ENCODE measurements at places on chromosomes 5 and 9. TPM values are rescaled to one million over a fixed set of nuclear protein-coding genes. Genes with fewer than 3 reads are reported as not detected.

Gene STPG3
- 0.71 TPM for polyA plus RNA-seq

Gene PCDHA2
- polyA plus RNA-seq: 0.46 TPM

Gene HAPLN1
- 3.3 TPM for polyA plus RNA-seq

Gene SOHLH1
- not detected for polyA plus RNA-seq

Gene CCNH
- polyA plus RNA-seq: 59.2 TPM

Gene PHYHD1
- polyA plus RNA-seq: 38.5 TPM

Gene IFNA13
- not detected for polyA plus RNA-seq

Gene SLC25A2
- polyA plus RNA-seq: 0.23 TPM

Gene GDNF
- polyA plus RNA-seq: 0.06 TPM

Gene FCN2
- not detected for polyA plus RNA-seq

Gene ANKRD18A
- 2.5 TPM for polyA plus RNA-seq

Gene DOCK8
- 5.9 TPM for polyA plus RNA-seq

Gene RIGI
- polyA plus RNA-seq: 11.2 TPM

Gene FAM114A2
- polyA plus RNA-seq: 35.6 TPM

Gene MLANA
- 1.5 TPM for polyA plus RNA-seq

Gene C9orf50
- 0.49 TPM for polyA plus RNA-seq

Gene INSL4
- polyA plus RNA-seq: not detected

Gene KIAA1958
- polyA plus RNA-seq: 15.6 TPM

Gene CDKN2A
- not detected for polyA plus RNA-seq

Gene UHRF2
- polyA plus RNA-seq: 70.5 TPM

Gene BNC2
- polyA plus RNA-seq: 12.9 TPM

Gene CMBL
- polyA plus RNA-seq: 23.3 TPM

Gene STOML2
- 95.5 TPM for polyA plus RNA-seq

Gene ELAVL2
- 1.8 TPM for polyA plus RNA-seq

Gene TPM2
- 167 TPM for polyA plus RNA-seq

Gene LCN10
- polyA plus RNA-seq: 0.11 TPM

All from left lung (tissue), 14 donors.